ENCODE measurements at places on chromosomes 1 and 21. TPM values are rescaled to one million over a fixed set of nuclear protein-coding genes. Genes with fewer than 3 reads are reported as not detected.

- H3K4me1 ChIP-seq: peaks cover 54% of the 10 kb centered on the region
- H3K36me3 ChIP-seq: no peaks in the 10 kb centered on the region
- no peak for DNase-seq
- H3K4me3 ChIP-seq: no peak overlapping the region
- peak overlapping the region; percentile 22 for H3K27ac ChIP-seq
Measured at GRCh38 chr1:15350551-15351200, 59.0 kb upstream of the EFHD2 start.

- H3K27me3 ChIP-seq: no peaks in the 10 kb centered on the region
- no peaks in the 10 kb centered on the region for H3K36me3 ChIP-seq
- H3K4me1 ChIP-seq: no peaks in the 10 kb centered on the region
- DNase-seq: no peak
- no peak overlapping the region for H3K27ac ChIP-seq
Measured at GRCh38 chr1:158457246-158457645, 4.4 kb upstream of the OR10K1 start.

GRCh38 chr1:35377555-35377954 lies 109.0 kb downstream of the ZMYM4 start:
- peaks cover 44% of the 10 kb centered on the region for H3K36me3 ChIP-seq
- H3K27ac ChIP-seq: no peak overlapping the region
- no peak for DNase-seq
- H3K4me1 ChIP-seq: no peaks in the 10 kb centered on the region

DNA sequence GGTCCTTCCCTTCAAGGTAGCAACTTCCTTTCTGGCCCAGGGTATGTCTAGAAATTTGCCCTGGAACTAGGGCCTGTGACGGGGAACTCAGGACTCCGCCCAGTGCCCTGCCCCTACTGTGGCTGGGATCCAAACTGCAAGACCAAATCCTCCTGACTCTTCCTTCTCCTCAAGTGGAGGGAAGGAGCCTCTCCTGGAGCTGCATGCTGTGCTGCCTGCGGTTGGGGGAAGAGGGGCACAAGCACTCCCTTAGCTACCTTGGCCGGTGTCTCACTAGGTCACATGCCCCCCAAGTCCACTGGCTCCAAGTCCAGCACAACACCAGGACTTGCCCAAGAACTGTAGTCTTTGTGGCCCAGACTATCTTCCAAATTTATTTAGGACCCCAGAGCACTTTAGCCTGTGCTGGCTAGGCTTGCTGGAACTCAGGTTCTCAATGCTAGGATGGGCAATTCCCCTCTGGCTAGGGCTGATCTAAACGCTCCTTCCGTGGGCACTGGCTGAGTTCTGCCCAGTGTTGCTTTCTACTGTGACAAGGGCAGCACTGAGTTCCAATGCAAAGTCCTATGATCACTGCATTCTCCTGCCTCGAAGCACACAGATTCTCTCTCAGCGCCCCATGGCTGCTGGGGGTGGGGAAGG lies 12.2 kb downstream of the ADSS2 start:
- no peaks in the 10 kb centered on the region for H3K27me3 ChIP-seq
- no peak overlapping the region for H3K4me3 ChIP-seq
- H3K4me1 ChIP-seq: no peaks in the 10 kb centered on the region
- DNase-seq: no peak

GRCh38 chr21:26597981-26598380 lies 24.9 kb upstream of the CYYR1 start:
- no peak for DNase-seq
- no peak overlapping the region for H3K27ac ChIP-seq
- no peaks in the 10 kb centered on the region for H3K36me3 ChIP-seq
- H3K4me1 ChIP-seq: no peaks in the 10 kb centered on the region
- no peak overlapping the region for H3K4me3 ChIP-seq
- H3K27me3 ChIP-seq: no peaks in the 10 kb centered on the region

DNA sequence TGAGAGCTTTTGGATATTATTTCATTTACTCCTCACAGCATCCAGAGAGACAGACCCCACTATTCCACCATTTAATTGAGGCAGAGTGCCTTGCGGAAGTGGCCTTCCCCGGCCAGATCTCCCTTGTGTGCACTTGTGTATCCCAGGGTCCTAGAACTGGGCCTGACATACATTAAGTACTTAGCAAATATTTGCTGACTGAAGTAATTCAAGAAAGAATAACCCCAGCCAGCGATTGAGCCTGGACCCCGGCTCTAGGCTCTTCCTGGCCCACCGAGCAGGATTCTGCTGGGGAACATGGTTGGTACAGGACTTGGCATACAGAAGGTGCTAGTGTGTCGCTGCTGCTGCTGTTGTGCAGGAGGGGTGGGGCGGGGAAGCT lies 8.4 kb downstream of the DMRTA2 start:
- no peak overlapping the region for H3K4me3 ChIP-seq
- no peaks in the 10 kb centered on the region for H3K36me3 ChIP-seq
- H3K4me1 ChIP-seq: peaks cover 38% of the 10 kb centered on the region
- H3K27ac ChIP-seq: no peak overlapping the region
- peaks cover 31% of the 10 kb centered on the region for H3K27me3 ChIP-seq

HSPB7 gene
- 11.8 TPM for total RNA-seq

POFUT2 gene
- 10.3 TPM for total RNA-seq
